ELR (cell line): ENCODE measurements at places on chromosomes 4 and X.

DNA sequence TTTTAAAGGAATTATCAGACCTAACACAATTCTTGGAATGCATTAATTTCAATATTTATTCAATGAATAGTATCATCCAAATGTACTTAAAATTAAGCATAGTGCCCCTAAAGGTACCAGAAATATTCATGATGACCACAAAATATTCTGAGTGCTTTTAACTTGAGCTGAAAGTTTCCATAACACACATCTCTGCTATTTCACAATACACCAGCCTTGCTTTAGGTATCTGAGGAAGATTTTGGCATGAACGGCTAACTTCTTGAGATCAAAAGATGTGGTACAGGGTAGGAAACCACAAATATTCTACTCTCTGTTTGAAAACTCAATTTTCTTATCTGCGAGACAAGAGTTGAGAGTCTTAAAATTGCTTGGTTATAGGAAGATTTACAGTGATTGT is 538.3 kb upstream of the PCDH7 start:
- DNase-seq, result no peak

DNA sequence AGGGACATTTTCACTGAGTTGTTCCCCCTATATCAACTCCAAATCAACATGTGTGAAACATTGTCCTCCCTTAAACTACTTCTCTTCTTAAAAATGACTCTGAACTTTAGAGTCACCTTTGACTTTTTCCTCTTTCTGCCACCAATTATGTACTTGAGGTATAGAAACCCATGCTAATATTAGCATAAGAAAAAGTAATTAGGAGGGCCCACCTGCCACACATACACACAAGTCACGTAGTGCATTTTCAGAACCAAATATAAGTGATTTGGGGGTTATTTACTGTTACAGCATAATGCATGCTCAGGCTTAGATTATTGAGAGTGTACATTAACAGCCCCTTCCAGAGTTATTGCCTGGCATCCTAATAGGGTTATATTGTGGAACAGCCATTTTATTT is 432.7 kb downstream of the ZIC3 start:
- no peak for DNase-seq

DNA sequence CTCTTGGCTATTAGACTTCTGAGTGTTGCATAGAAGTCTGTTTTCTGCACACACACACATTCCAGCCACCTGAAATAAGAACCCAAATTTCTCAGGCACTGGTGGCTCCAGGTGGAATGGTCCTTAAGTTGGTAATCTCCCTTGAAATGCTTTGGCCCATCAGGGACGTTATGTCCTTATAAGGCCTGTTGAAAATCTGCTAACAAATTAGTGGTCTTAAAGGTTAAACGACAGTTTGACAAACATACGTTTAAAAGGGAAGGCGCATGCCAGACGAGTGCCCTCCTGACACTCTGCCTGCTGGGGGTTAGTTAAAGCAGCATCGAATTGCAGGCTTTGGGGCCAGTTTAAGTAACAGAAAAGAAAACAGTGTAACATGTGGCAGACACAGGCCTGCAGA is 125.0 kb downstream of the TBX22 start:
- DNase-seq, result no peak

GRCh38 chr4:143711543-143712154 is 11.2 kb upstream of the FREM3 start:
- DNase-seq, result no peak
